ENCODE measurements at places on chromosomes 5 and 9. TPM values are rescaled to one million over a fixed set of nuclear protein-coding genes. Genes with fewer than 3 reads are reported as not detected.

The INSYN2B gene
- 16.3 TPM for total RNA-seq

The ZNF483 gene
- total RNA-seq, result 0.77 TPM

The FAM81B gene
- total RNA-seq, result not detected

The OTP gene
- not detected for total RNA-seq

The SPDL1 gene
- total RNA-seq, result 385 TPM

The ECM2 gene
- not detected for total RNA-seq

The URM1 gene
- 125 TPM for total RNA-seq

The ARID3C gene
- total RNA-seq, result 0.19 TPM

The TRIP13 gene
- 92.9 TPM for total RNA-seq

The TSSK1B gene
- total RNA-seq, result not detected

The DYNC2I2 gene
- total RNA-seq, result 239 TPM

The HAVCR1 gene
- total RNA-seq, result not detected
